C1 segment of cervical spinal cord (tissue), 14 donors: ENCODE measurements at places on chromosomes 12 and 14.

DNA sequence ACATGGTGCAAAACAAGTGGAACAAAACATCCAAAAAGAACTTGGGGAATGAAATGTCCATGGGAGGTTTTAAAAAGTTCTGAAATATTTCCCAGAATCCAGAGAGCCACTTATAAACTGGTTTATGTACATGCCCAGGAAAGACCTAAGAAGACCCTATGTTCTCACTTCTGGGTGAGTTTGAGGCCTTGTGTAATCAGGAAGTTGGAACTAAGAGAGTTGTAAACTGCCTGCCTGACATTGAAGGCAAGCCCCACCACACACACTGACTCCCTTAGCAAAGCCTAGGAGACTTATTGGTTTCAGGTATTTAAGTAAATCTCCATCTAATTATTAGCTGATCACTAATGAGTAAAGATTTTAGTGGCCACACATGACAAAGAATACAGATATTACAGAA lies 142.5 kb downstream of the LRIG3 start:
- DNase-seq: no peak

GRCh38 chr14:32826404-32827082 lies 112.1 kb upstream of the NPAS3 start:
- DNase-seq: peak; percentile 29

DNA sequence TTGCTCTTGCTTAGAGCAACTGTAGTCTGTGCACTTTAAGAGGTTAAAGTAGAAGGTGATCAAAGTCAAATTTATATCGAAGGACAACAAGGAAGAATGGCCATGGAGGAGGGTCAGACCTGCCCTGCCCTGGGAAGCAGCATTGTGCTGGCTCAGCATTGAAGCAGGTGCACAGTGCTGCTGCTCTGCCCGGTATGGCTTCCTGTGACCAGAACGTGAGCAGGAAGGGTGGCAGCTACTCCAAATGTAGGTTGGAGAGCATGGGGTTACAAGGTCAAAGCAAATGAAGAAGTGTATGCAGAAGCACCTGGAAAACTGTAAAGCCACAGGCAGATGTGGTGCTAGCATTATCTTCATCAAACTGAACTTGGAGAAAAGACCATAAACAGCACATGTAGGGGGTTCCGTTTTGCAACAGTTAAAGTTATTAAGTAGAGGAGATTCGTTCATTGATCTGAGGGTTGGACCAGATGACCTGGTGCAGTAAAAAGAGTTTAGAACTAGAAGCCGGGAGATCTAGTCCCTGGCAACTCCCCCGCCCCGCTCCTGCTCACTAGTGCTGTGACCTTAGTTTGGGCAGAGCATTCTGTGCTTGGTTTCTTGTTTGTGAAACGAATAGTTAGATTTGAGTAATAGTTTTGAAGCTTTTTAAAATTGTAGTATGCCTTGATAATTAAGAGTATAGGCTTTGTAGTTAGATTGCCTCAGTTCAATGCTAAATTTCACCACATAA lies 84.2 kb downstream of the SCN8A start:
- DNase-seq: no peak

GRCh38 chr14:65548878-65549277 lies 136.3 kb downstream of the FUT8 start:
- DNase-seq: no peak

DNA sequence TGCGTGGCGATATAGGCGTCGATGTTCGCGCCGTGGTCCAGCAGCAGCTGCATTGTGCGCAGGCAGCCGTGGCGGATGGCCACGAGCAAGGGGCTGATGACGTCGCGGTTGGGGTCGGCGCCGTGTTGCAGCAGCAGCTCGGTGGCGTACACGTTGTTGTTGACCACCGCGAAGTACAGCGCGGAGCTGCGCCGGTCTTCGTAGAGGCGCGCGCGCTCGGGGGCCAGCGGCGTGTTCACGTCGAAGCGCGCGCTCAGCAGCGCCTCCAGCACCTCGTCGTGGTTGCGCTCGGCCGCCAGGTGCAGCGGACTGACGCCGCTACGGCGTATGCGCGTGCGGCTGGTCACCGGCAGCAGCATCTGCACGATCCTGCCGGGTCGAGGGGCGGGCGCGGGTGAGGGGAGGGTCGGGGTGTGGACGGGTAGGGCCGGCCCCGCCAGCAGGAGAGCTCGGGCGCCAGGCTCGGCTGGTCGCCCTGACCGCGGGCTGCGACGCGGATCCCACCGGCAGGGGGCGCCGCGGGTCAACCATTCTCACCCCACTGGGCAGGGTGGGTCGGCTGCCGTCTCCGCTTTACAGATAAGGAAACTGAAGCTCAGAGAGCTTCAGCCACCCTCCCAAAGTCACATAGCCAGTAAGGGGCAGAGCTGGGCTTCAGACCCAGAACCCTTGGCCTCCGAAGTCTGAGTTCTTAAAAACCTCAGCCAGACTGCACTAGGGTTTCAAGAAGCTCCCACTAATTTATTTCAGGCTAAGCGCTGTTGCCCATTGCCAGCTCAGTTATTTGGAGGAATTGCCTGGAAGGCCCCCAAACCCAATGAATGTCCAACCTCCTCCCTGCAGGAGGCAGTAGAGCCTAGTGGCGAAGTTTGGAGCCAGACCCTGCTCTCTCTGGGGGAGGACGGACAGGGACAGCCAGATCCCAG lies 12.4 kb downstream of the FAM181A start:
- DNase-seq: peak; percentile 39

GRCh38 chr14:68805414-68805813 lies 12.5 kb upstream of the ZFP36L1 start:
- DNase-seq: no peak

DNA sequence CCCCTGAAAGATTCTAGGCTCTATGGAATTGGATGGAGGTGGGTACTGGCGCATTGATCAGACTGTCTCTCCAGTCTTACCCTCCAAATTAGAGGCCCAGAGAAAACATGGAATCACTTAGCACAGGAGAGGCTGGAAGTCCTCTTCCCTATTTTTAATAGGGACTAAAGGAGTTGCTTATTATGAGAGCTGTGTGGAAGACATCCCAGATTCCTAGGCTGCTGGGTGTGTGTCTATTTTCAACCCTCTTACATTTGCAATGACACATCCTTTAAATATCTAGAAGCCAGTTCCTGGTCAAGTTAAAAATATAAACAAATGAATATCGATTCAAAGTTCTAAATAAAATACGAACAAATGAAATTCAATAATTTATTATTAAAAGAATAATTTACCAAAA lies 58.3 kb upstream of the ARID2 start:
- no peak for DNase-seq

- DNase-seq: peak; percentile 92
These were observed 272 bp downstream of the HECTD1 start for GRCh38 chr14:31207287-31207754.

GRCh38 chr12:80655751-80656150 lies 51.7 kb upstream of the MYF6 start:
- DNase-seq: no peak

GRCh38 chr12:87274594-87275245 lies 754.5 kb downstream of the C12orf50 start:
- no peak for DNase-seq

GRCh38 chr12:113697651-113698509 lies 226.2 kb upstream of the LHX5 start:
- no peak for DNase-seq

GRCh38 chr14:33833706-33834465 lies 117.0 kb downstream of the EGLN3 start:
- no peak for DNase-seq

DNA sequence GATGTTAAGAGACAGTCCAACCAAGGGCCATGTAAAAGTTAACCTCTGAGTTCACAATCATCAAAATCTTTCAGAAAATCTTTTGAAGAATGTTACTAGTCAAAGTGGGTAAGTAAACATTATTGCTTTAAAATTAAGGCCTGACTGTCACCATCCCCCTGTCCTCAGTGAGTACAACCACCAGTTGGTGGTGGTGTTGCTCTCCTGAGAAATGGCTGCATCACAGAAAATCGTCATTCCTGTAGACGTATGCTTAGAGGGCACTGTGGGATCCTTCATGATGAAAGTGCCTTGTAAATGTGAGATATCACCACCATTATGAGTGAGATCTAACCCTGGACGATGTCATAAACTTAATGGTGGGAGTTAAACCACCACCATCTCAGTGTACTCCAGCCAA lies 451.2 kb downstream of the RPS29 start:
- no peak for DNase-seq

- DNase-seq: no peak
These were observed 93.0 kb upstream of the MGAT4C start for GRCh38 chr12:86349196-86349595.
